Vein endothelial cell (primary cell): ENCODE measurements at places on chromosomes 7 and 10. TPM values are rescaled to one million over a fixed set of nuclear protein-coding genes. Genes with fewer than 3 reads are reported as not detected.

Gene TBC1D12
- total RNA-seq: 10.5 and 13.9 TPM in 2 replicates

Gene NPSR1
- not detected in 2 replicates for total RNA-seq

Gene LGI1
- not detected in 2 replicates for total RNA-seq

Gene PRPS1L1
- total RNA-seq: not detected in 2 replicates

Gene NUTM2B
- 0.10 and 0.33 TPM in 2 replicates for total RNA-seq
